Stimulated activated CD4-positive, alpha-beta T cell treated with anti-CD3 and anti-CD28 coated beads, Interleukin-12 subunit alpha, Interleukin-12 subunit beta, amount 100 ng/mL, for 24 hours (primary cell): ENCODE measurements at places on chromosomes 1 and 21.
A peak's percentile ranks its signal among the peaks of the same experiment; 100 is the strongest.

DNA sequence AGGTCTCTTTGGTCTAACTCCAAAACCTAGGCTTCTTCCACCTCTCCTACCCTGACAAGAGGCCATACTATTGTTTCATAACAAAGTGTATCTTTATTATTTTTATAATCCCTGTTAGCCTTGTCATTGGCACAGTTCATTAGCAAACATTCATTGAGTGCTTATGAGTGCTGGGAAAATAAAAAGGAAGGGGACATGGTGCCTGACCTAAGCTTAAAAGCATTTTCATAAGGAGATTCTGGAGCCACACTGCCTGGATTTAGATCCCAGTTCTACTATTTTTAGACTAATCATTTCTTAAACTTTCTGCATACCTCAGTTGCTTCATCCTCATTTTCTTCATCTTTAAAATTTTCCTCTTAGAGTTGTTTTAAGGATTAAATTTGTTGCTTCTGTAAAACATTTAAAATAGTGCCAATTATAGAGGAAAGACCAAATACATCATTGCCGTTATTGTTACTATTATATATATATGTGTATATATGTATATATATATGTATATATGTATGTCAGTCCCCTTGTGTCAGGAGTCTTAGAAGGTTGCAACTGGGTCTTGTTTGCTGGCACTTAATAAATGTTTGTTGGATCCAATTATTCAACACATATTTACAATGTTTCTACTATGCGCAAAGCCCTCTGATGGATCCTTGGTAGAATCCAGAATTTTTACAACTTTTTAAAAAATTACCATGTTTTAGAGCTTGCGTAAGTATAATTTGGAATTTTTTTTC is 250.9 kb upstream of the SGIP1 start:
- DNase-seq, result no peak

DNA sequence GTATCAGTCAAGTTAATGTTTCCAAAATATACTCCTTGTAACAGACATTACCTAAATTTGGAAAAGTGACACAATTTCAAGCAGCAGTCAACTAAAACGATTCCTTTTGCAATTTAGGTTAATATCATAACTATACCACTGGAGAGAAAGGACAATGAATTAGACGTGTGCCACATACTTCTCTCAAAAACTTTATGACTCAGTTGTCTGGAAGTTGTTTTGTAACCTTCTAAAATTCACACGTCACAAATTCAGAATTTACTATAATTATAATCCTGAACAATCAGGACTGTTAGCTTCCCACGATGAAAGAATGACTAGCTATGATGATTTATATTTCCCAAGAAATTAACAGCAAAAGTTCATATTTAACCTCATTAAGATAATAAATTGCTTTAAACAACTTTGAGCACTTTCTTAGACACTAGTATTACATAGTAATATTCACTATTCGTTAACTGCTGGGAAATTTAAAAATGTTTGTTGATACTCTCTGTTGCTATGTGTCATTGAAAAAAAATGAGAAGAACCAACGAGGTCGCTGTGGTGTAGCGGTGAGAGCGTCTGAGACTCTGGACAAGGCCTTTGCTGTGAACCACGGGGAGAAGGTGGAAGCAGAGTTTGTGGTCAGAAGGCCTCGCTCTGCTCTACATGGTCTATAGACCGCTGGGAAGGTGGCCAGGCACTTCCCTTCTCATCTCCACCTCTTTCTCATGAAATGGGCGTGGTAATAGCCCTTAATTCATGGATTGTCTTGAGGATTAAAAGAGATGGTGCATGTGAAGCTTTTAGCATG is 27.9 kb upstream of the BATF3 start:
- no peak for DNase-seq

- DNase-seq, result no peak
These were observed 40.6 kb upstream of the CYP2J2 start for GRCh38 chr1:59967141-59967697.

DNA sequence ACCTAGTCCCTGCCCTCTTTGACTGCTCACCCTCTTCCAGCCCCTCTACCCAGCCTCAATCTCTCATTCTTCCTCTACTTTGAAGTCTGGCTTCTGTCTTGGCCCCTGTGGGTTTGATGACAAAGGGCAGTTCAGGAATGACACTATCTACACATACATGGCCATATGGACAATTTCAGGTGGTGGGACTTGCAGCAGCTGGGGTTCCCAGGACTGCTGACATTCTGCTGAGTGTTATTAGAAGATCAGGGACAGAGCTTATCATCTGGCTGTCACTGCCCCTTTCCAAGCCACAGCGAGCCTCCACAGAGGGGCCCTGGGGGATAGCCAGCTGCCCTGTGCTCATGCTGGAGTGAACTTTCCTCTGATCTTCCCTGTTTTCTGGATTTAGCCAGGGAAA is 97.4 kb upstream of the IPO9 start:
- DNase-seq, result no peak

DNA sequence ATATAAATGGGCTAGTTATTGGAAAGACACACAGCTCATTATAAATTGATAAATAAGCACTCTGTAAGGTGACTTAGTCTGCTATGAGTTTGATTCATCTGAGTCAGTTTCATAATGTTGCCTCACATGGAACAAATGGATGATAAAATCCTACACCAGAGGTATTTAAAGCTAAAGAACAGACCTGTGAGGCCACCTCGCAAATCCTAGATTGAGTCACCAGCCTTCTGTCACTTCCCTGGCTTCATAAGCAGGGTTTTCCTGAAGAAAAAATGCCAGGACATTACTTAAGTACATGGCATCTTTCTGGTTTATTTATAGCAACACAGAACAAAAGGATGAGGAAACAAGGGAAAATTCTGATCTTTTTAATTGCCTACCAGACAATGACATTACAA is 18.4 kb downstream of the CD2 start:
- DNase-seq, result no peak

- DNase-seq, result no peak
These were observed 49.5 kb downstream of the LUZP1 start for GRCh38 chr1:23118957-23119792.

GRCh38 chr1:79150576-79150975 is 144.0 kb upstream of the ADGRL4 start:
- DNase-seq, result no peak

- no peak for DNase-seq
These were observed 8.1 kb upstream of the TADA1 start for GRCh38 chr1:166884040-166884642.

DNA sequence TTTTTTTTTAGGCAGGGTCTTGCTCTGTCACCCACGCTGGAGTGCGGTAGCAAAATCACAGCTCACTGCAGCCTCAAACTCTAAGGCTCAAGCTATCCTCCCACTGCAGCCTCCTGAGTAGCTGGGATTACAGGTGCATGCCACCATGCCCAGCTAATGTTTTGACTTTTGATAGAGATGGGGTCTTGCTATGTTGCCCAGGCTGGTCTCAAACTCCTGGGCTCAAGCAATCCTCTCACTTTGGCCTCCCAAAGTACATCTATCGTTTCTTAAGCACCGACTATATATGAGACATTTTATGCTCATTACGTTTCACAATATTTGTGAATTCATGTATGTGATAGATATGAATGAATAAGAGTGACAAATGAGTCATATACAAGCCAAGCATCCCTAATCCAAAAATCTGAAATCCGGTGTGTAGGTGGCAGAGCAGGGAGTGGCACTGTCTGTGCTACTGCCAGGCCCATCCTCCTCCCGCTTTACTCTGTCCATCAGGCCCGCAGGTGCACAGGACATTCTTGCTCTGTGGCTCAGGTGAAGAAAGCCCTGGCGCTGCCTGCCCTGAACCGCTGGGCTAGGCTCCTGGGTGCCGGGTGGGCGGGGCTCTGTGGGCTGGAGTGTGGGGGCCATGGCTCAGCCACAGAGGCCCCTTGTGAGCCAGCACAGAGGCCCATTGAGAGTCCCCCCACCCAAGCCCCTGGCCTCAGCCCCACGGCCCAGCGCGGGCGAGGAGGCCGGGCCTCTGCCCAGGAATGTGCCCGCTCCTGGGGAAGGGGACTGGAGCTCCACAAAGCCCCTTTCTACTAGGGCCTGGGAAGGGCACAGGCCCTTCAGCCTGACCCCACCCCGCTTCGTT is 45.3 kb downstream of the HSPG2 start:
- DNase-seq, result no peak

DNA sequence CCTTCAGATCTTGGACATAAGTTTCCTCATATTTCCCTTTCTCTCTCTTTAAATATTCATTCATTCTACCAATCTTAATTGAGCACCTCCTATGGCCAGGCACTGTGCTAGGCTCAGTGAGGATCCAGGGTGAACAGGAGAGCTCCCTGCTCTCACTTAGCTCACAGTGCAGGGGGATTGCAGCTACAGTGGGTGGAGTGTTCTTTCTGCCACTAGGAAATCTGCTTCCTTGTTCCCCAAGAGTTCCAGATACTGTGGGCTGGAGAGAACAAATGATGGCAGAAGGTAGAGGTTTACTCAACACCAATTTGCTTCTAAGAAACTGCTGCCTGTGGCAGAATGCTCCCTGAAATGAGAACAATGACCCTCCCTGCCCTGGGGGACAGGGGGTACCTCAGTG is 5.1 kb upstream of the FABP3 start:
- DNase-seq, result no peak

GRCh38 chr1:86339014-86339812 is 56.9 kb downstream of the ODF2L start:
- DNase-seq, result no peak

DNA sequence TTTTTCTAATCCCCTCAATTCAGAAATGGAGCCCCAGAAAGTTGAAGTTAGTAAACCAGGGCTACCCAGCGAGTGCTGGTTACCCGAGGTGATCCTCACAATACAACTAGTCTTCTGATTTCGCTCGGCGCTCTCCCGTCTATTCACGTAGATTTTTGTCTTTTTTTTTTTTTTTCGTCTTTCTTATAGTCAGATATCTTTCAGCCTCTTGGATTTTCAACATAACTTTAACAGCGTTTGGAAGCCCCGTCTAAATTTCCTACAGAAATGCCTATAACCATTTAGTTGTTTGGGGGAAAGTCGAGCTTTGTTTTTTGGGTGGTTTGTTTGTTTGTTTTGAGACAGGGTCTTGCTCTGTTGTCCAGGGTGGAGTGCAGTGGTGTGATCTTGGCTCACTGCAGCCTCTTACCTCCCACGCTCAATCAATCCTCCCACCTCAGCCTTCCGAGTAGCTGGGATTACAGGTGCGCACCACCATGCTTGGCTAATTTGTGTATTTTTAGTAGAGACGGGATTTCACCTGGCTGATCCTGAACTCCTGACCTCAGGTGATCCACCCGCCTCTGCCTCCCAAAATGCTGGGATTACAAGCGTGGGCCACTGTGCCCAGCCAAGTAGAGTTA is 818 bp upstream of the TMEM50B start:
- no peak for DNase-seq

- no peak for DNase-seq
These were observed 6.2 kb downstream of the TMCO4 start for GRCh38 chr1:19793360-19794046.

DNA sequence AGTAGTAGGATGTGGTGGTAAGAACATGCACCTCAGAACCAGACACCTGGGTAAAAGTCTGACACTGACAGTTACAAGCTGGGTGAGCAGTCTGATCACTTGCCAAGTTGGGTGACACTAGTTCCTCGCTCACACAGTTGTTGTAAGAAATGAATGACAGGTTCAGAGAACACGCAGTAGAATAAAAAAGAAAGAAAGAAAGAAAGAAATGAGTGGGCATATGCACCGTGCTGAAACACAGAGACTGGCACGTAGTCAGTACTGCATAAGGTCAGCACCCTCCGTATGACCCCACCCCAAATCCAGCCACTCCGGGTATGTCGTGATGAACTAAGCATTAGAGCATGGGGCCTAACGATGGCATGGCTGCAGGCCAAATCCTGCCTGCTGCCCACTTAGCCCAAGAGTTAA is 90.6 kb downstream of the GLUL start:
- no peak for DNase-seq

DNA sequence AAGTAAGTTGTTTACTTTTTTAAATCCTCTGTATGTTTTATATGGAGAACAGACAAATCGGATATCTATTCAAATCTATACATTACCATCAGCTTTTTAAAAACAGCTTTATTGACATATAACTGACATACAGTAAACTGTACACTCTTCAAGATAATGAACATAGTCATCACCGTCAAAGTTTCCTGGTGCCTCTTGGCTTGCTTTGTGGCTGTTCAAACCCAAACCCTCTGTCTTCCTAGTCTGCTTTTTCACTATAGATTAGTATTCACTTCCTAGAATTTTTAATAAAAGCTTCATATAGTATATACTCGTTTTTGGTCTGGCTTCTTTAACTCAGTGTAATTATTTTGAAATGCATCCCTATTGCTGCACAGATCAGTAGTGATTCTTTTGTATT is 56.4 kb upstream of the TPTE start:
- no peak for DNase-seq

DNA sequence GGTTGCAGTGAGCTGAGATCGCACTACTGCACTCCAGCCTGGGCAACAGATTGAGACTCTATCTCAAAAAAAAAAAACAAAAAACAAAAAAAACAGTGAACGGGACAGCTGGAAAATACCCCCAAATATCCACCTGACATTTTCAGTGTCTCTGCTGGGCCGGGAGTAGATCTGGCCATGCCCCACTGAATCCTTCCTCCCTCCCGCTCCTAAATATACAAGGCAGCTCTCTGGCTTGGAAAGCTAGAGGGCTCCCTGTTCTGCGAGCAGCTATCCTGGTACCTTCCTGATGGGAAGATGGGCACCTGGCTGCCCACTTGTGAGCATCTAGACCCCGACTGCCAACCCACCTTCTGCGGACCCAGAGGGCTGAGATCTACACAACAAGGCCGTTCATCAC is 21.4 kb downstream of the SPSB1 start:
- no peak for DNase-seq

GRCh38 chr1:202279806-202280205 is 61.9 kb downstream of the UBE2T start:
- DNase-seq, result no peak

DNA sequence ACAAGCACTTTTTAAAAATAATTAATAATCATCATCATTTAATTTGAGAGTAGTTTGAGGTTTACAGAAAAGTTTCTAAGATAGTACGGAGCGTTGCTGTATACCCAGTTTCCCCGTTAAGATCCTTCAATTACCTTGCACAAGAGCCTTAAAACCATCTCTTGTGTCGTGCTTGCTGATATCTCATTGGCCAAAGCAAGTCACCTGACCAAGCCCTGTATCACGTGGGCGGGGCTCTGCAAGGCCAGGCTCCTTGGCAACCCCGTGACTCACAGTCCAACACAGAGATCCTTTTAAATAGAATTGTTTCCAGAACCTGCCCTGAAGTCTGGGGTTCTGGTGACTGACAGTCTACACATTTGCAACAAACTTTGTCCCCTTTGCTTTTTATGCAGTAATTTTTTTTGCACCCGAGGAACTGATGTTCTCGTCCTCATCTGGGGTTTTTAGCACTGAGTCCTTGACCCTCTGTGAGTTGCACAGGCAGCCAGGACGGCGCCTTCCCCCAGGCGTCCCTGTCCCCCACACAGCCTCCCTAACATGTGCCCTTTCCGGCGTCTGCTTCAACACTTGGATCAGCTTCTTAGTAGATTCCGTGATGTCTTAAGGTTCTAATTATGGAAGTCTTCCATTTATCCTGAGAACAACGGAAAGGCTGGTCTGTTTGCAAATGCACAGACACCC is 183.3 kb upstream of the TMEM51 start:
- peak; percentile 15 for DNase-seq

GRCh38 chr1:165254376-165254775 is 102.1 kb downstream of the LMX1A start:
- no peak for DNase-seq

GRCh38 chr1:56148326-56149193 is 430.8 kb downstream of the PLPP3 start:
- DNase-seq, result no peak
